ENCODE measurements at places on chromosomes 2 and 18.

GRCh38 chr2:221845021-221845365, 272.9 kb upstream of the EPHA4 start:
- DNase-seq = no peak

DNA sequence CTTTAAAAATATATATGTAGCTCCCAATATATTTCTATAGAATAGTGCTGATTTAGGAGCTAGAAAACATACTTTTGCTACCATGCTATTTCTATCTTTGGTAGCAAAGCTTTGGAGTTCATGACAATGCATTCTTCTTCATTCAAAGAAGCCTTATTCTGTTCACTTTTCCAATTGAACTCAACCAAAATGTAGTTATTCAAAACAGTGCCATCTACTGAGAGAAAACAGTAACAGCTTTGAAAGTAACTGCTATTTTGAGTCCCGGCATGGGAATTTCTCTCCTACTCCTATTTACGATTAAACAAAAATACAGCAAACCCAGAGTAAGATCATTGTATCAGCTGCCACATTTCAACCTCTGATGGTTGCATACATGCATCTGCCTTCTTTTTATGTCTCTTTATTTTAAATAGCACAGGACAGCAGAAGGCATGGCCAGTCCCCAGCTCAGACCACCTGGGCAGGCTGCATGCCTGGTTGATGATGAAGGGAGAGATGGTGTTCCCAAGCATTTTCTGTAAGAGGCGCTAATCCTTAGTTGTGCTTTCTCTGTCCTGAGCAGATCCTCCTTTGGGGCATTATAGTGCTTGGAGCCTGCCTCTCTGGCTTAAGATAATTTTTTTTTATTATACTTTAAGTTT, 69.7 kb upstream of the SULT1C3 start:
- DNase-seq = no peak

DNA sequence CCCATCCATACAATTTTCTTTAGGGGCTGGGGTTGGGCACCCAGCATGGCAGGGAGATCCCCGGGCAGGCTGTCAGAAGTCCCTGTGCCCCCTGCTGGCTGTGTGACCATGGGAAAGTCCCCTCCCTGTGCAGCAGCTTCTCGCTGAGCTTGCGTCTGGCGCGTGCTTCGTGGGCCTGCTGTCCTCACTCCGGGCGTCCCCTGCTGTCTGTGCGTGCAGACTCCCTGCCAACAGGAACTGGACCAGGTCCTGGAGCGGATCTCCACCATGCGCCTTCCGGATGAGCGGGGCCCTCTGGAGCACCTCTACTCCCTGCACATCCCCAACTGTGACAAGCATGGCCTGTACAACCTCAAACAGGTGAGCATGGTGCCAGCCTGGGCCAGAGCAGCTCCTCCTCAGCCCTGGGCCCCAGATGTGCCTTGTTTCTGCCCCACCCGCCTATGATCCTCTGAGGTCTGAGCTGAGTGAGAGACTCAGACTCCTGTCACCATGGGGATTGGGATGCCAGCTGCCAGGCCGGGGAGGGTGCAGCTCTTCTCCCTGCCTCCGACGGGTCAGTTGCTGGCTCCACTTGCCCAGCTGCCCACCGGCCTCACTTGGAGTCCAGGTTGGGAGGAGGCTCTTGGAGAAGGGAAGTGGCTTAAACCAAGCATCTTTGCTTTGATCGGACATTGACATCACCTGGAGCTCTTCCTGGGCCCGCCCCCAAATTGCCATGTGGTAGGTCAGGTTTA, 28.6 kb downstream of the IGFBP2 start:
- DNase-seq = no peak

GRCh38 chr2:227485429-227485828, 13.5 kb downstream of the AGFG1 start:
- DNase-seq = no peak

GRCh38 chr2:139529080-139529479, 748.9 kb upstream of the NXPH2 start:
- DNase-seq = no peak

GRCh38 chr2:227414846-227415245, 27.1 kb upstream of the SCYGR1 start:
- no peak for DNase-seq

GRCh38 chr18:40414155-40414754, 1540.8 kb upstream of the PIK3C3 start:
- DNase-seq = no peak

DNA sequence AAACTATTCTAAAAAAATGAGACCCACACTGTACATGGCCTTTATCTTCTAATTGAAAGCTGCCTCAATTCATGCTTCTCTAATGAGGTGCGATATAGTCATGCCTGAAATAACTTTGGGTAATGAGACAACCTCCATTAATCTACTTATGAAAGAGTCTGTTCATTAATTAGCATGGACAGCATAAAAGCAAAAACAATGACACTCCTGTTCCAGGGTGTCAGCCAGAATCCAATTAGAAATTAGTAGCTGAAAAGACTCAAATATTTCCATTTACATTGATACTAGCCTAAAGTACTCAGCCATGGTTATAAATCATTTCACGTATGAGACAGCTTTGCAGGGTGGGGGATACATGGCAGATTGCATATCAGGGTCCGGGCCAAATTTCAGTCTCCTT, 288.7 kb downstream of the AKAIN1 start:
- no peak for DNase-seq

- no peak for DNase-seq
Measured at GRCh38 chr18:48129621-48130082, 199.2 kb upstream of the SMAD2 start.

DNA sequence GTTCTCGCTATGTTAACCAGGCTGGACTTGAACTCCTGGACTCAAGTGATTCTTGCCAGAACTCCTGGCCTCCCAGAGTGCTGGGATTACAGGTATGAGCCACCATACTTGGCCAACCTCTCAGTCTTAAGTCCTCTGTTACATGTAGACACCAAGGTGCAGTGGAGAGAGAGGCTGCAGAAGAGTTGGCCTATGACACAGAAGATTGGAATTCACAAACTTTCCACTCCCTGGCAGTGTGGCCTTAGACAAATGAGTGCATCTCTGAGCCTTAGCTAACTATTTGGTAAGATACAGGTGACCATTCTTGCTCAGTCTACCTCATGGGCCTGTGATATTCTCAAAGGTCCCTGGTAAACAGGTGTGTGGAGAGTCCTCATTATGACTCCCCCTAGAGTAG, 159.7 kb downstream of the MYCN start:
- no peak for DNase-seq

Measured in NCI-H187 (cell line).